ENCODE measurements at places on chromosomes 12 and 14. TPM values are rescaled to one million over a fixed set of nuclear protein-coding genes. Genes with fewer than 3 reads are reported as not detected.
A peak's percentile ranks its signal among the peaks of the same experiment; 100 is the strongest.

CLEC4C gene
- 0.47 TPM for polyA plus RNA-seq

TCTN1 gene
- polyA plus RNA-seq: 96.1 TPM

GALNT9 gene
- not detected for polyA plus RNA-seq

GRCh38 chr12:118361889-118362288, 10.8 kb downstream of the TAOK3 start:
- no peak for DNase-seq
- H3K36me3 ChIP-seq: no peaks in the 10 kb centered on the region
- H3K27ac ChIP-seq: no peak overlapping the region
- H3K27me3 ChIP-seq: no peaks in the 10 kb centered on the region

- H3K27ac ChIP-seq: no peak overlapping the region
- no peak for DNase-seq
- H3K36me3 ChIP-seq: no peaks in the 10 kb centered on the region
- H3K27me3 ChIP-seq: no peaks in the 10 kb centered on the region
- no peak overlapping the region for H3K4me3 ChIP-seq
- no peaks in the 10 kb centered on the region for H3K4me1 ChIP-seq
Observed at GRCh38 chr14:37988472-37988871, 219.2 kb upstream of the SSTR1 start.

DNA sequence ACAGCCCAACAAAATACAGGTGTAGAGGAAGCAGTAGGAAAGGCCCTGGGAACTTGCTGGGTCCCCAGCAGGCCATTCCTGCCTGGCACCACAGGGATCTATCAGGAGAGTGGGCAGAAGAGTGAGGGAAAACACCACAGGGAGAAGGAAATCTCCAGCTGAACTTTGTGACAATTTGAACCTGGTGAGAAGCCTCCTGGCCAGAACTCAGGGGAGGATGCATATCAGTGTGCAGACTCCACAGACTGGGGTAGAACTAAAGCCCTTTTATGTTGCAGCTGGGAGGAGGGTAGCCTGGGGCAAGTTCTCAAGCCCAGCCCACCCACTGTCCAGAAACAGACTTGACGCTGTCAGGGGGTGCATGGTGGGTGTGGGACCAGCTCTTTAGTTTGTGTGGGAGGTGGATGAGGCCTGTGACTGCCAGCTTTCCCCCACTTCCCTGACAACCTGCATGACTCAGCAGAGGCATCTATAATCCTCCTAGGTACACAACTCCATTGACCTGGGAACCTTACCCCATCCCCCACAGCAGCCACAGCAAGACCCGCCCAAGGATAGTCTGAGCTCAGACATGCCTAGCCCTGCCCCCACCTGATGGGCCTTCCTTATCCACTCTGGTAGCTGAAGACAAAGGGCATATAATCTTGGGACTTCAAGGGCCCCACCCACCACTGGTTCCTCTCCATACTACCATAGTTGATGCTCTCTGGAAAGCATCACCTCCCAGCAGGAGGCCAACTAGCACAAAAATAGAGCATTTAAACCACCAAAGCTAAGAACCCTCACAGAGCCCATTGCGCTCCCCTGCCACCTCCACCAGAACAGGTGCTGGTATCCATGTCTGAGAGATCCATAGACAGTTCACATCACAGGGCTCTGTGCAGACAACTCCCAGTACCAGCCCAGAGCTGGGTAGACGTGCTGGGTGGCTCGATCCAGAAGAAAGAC, 28.9 kb downstream of the PNN start:
- no peak overlapping the region for H3K27ac ChIP-seq
- no peaks in the 10 kb centered on the region for H3K4me1 ChIP-seq
- no peaks in the 10 kb centered on the region for H3K36me3 ChIP-seq
- no peak for DNase-seq

DNA sequence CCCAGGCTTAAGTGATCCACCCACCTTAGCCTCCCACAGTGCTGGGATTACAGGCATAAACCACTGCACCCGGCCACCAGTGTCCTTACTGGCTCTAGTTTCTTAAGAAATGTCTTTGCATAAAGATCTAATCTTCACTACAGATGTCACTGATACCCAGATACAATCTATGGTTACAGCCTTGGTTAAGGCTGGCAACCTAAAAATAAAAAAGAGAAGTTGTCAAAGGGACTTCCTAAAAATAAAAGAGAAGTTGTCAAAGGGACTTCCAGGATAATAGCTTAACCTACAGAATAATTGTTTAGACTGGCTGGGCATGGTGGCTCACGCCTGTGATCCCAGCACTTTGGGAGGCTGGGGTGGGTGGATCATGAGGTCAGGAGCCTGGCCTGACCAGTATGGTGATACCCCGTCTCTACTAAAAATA, 27.6 kb downstream of the ETFBKMT start:
- no peaks in the 10 kb centered on the region for H3K36me3 ChIP-seq
- H3K27ac ChIP-seq: no peak overlapping the region
- no peak overlapping the region for H3K4me3 ChIP-seq
- H3K4me1 ChIP-seq: no peaks in the 10 kb centered on the region
- DNase-seq: no peak

GRCh38 chr12:89991807-89992590, 283.4 kb upstream of the ATP2B1 start:
- no peaks in the 10 kb centered on the region for H3K27me3 ChIP-seq
- H3K36me3 ChIP-seq: no peaks in the 10 kb centered on the region
- H3K27ac ChIP-seq: no peak overlapping the region
- H3K4me1 ChIP-seq: no peaks in the 10 kb centered on the region

DNA sequence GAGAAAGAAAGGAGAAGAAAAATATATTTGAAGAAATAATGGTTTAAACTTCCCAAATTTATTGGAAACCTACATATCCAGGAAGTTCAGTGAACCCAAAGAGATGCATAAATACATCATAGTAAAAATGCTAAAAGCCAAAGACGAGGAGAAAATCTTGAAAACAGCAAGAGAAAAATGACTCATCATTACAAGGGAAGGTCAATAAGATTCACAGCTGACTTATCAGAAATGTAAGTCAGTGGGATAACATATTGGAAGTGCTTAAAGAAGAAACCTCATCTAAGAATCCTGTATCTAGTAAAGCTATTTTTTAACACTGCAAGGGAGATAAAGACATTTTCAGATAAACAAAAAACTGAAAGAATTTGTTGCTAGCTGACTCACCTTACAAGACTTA, 19.9 kb downstream of the RIC8B start:
- DNase-seq: no peak
- H3K27me3 ChIP-seq: no peaks in the 10 kb centered on the region
- H3K4me1 ChIP-seq: no peaks in the 10 kb centered on the region
- H3K27ac ChIP-seq: no peak overlapping the region

GRCh38 chr14:20468764-20469241, 403 bp upstream of the PNP start:
- peak overlapping the region; percentile 74 for H3K4me3 ChIP-seq
- no peaks in the 10 kb centered on the region for H3K36me3 ChIP-seq
- peak; percentile 20 for DNase-seq
- no peaks in the 10 kb centered on the region for H3K27me3 ChIP-seq

DNA sequence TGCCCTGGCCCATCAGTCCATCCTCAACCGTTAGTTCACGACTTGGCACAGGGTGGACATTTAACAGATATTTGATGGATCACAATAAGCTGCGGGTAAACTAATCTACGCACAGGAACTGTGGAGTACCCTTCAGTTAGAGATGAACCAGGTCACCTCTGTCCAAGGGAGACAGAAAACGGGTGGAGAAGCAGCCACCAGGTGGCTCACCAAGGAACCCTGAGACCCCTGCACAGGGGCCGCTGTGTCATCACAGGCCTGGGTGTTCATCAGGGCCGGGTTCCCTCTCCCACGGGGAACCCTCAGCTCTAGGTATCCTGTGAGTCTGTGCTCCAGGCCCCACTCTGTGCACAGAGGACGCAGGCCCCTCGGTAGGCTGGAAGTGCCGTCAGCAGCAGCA, 122.2 kb downstream of the PIWIL1 start:
- no peak overlapping the region for H3K4me3 ChIP-seq
- no peaks in the 10 kb centered on the region for H3K27me3 ChIP-seq
- no peak for DNase-seq
- no peaks in the 10 kb centered on the region for H3K4me1 ChIP-seq

- no peaks in the 10 kb centered on the region for H3K27me3 ChIP-seq
- no peaks in the 10 kb centered on the region for H3K36me3 ChIP-seq
- H3K27ac ChIP-seq: no peak overlapping the region
- DNase-seq: no peak
Observed at GRCh38 chr14:99647411-99647810, 2.5 kb downstream of the HHIPL1 start.

DNA sequence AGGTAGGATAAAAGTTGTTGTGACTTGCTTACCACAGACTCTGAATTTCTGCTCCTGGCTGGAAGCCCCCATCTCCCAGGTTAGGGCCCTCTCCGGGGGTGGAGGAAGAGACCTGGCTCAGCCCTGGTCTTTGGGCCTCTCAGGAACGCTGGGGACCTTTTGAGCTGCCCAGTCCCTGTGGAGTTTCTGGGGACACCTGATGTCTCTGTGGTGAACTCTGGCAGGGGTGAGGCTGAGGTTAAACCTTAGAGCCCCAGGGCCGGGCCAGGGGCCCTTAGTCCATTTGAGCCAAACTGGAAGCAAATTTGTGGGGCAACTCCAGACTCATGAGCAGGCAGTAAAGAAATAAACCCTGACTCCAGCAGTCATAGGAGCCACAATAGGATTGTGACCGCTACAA, 112.1 kb downstream of the ADGRD1 start:
- H3K4me1 ChIP-seq: peaks cover 5% of the 10 kb centered on the region
- H3K27ac ChIP-seq: no peak overlapping the region
- peak; percentile 19 for DNase-seq
- no peaks in the 10 kb centered on the region for H3K36me3 ChIP-seq
- no peaks in the 10 kb centered on the region for H3K27me3 ChIP-seq

- no peaks in the 10 kb centered on the region for H3K36me3 ChIP-seq
- DNase-seq: no peak
- no peaks in the 10 kb centered on the region for H3K4me1 ChIP-seq
- no peaks in the 10 kb centered on the region for H3K27me3 ChIP-seq
- H3K27ac ChIP-seq: no peak overlapping the region
Observed at GRCh38 chr14:71988939-71989338, 56.7 kb downstream of the RGS6 start.

- H3K27ac ChIP-seq: no peak overlapping the region
- no peak for DNase-seq
- no peaks in the 10 kb centered on the region for H3K4me1 ChIP-seq
Observed at GRCh38 chr12:91377436-91377835, 194.8 kb upstream of the DCN start.

DNA sequence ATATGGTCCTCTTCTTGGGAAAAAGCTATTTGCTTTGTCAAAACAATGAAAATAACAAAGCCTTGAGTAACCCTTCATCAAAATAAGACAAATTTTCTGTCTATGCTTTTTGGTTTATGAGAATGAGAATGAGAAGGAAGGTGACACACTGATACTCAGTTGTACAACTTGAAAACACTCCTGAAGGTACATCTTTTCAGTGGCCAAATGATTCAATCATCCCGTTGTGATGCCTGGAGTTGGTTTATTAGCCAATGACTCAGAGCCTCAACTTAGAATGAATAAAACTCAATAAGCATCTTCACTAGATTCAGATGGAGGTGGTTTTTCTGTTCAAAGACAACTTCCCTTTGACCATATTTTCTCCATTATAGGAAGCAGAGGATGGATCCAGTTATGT, 7.8 kb upstream of the CALM1 start:
- H3K4me1 ChIP-seq: no peaks in the 10 kb centered on the region
- no peak overlapping the region for H3K4me3 ChIP-seq
- H3K36me3 ChIP-seq: no peaks in the 10 kb centered on the region
- no peak overlapping the region for H3K27ac ChIP-seq
- no peak for DNase-seq
- no peaks in the 10 kb centered on the region for H3K27me3 ChIP-seq

DNA sequence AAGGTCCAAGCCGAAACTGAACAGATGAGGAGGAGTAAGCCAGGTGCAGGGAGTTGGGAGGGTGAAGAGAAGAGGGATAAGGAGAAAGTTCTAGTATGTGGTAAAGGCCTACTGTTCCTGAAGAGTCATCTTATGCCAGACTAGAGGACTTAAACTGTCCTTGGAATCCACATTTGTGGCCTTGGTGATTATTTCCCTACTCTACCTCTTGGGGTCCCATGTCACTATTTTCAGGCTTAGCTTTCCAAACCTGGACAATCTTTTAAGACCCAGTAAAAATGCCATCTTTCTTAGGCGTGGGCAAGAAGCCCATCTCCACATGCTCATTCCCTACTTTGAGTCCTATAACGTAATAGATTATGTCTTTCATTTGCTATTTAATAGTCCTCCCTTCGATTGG, 40.1 kb upstream of the CRY1 start:
- no peak overlapping the region for H3K4me3 ChIP-seq
- no peaks in the 10 kb centered on the region for H3K36me3 ChIP-seq
- H3K27me3 ChIP-seq: no peaks in the 10 kb centered on the region
- no peak for DNase-seq
- no peak overlapping the region for H3K27ac ChIP-seq

DNA sequence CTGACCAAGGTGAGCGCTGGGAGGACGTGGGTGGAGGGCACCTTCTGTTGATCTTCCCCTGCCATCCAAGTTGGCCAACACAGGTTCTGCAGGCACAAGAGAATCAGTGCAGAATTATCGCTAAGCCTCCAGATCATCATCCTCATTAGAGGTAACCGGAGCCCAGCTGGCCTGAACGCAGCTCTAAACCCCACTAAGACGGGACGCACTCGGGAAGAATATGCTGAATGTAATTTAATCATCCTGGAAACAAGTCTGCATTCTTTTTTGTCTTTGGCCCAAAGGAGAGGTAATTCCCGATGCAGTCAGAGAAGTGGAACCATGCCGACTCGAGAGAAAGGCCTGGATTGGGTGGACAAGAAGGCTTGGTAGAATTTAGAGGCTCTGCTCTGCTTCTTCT, 111.0 kb upstream of the GSC start:
- no peak overlapping the region for H3K4me3 ChIP-seq
- DNase-seq: no peak
- H3K4me1 ChIP-seq: no peaks in the 10 kb centered on the region
- H3K27me3 ChIP-seq: no peaks in the 10 kb centered on the region

- peak overlapping the region; percentile 60 for H3K4me3 ChIP-seq
- DNase-seq: no peak
- no peak overlapping the region for H3K27ac ChIP-seq
- no peaks in the 10 kb centered on the region for H3K27me3 ChIP-seq
Observed at GRCh38 chr12:51048661-51049251, 629 bp downstream of the LETMD1 start.

Measured in ovary (tissue), 10 donors.